ENCODE measurements at places on chromosomes 4 and X.
A peak's percentile ranks its signal among the peaks of the same experiment; 100 is the strongest.

GRCh38 chrX:119181491-119181890 is 53.9 kb upstream of the KIAA1210 start:
- DNase-seq = no peak

DNA sequence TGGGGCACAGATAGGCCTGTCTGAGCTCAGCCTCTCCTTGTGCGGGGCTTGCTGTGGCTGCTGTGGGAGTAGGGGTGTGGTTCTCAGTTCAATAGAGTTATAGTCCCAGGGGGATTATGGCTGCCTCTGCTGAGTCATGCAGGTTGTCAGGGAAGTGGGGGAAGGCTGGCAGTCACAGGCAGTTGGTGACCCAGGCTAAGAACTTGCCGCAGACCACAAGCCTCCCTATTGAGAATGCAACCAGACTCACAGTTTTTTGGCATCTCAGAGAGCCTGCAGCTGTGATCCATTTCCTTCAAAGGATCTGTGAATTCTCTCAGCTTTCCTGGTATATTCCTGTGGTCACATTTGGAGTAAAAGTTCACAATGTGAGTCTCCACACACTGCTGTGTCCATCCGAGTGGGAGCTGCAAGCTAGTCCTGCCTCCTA is 364.9 kb downstream of the ZNF674 start:
- DNase-seq = no peak

DNA sequence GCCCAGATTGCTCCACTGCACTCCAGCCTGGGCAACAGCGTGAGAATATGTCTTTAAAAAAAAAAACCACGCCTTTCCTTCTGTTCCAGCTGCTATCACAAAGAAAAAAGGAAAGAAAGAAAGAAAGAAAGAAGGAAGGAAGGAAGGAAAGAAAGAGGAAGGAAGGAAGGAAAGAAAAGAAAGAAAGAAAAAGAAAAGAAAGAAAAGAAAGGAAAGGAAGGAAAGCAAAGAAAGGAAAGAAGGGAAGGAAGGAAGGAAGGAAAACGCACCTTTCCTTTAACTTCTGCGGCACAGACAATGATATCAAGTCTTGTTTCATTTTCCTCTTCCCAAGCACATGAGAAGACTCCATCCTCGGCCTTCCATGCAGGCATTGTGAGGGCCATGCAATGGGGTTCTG is 107.4 kb upstream of the NOCT start:
- DNase-seq = no peak

GRCh38 chr4:13548059-13548983 is 4.0 kb upstream of the NKX3-2 start:
- no peak for DNase-seq

DNA sequence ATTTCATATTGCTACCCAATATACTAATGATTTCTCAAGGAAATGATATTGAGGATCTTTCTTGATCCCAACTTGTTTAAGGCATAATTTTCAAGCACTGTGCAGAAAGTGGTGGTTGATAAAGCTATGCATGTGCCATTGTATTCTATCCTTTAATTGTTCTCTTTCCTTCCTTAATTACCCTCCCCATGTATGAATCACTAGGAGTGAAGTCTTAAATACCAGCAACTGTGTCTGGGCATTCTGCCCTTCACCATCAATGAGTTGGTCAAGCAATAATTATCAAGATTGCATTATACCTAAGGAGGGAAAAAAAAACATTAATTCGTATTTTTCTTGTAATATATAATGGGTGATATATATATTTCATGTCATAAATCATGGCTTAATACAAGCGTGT is 111.8 kb upstream of the FRMPD4 start:
- DNase-seq = no peak

GRCh38 chr4:68348577-68348976 is 1.3 kb downstream of the YTHDC1 start:
- no peak for DNase-seq

- no peak for DNase-seq
Measured at GRCh38 chrX:136192839-136193414, 45.6 kb downstream of the FHL1 start.

DNA sequence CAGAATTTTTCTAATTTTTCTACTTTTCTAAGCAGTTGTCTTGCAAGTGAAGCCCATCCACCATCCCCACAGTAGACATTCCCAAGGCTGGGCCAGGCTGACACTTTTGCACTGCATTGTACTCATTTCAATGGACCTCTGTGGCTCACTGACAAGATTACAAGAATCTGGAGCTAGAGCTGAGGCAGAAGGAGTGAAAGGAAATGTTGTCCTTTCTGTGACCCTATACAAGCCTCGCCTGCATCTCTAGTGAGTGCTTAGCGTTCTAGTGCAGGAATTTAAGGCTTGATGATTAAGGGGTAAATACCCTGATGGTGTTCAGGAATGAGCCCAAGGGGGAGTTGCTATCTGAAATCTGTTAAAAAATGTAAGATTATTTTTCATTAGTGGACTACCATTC is 6.3 kb downstream of the MAGED1 start:
- no peak for DNase-seq

- DNase-seq = no peak
Measured at GRCh38 chrX:55521687-55522086, 32.0 kb upstream of the USP51 start.

- DNase-seq = no peak
Measured at GRCh38 chr4:51895158-51895557, 52.2 kb downstream of the DCUN1D4 start.

- DNase-seq = no peak
Measured at GRCh38 chr4:121875652-121876051, 5.4 kb upstream of the BBS7 start.

- no peak for DNase-seq
Measured at GRCh38 chrX:39614680-39614998, 483.1 kb downstream of the BCOR start.

- DNase-seq = no peak
Measured at GRCh38 chr4:22921936-22922335, 229.2 kb downstream of the GBA3 start.

- peak; percentile 60 for DNase-seq
Measured at GRCh38 chr4:183504930-183505610, at the start of gene ING2. Gene ING2 (plus strand): TSS chr4:183505058. CDS start chr4:183505196, 138 bp downstream.

DNA sequence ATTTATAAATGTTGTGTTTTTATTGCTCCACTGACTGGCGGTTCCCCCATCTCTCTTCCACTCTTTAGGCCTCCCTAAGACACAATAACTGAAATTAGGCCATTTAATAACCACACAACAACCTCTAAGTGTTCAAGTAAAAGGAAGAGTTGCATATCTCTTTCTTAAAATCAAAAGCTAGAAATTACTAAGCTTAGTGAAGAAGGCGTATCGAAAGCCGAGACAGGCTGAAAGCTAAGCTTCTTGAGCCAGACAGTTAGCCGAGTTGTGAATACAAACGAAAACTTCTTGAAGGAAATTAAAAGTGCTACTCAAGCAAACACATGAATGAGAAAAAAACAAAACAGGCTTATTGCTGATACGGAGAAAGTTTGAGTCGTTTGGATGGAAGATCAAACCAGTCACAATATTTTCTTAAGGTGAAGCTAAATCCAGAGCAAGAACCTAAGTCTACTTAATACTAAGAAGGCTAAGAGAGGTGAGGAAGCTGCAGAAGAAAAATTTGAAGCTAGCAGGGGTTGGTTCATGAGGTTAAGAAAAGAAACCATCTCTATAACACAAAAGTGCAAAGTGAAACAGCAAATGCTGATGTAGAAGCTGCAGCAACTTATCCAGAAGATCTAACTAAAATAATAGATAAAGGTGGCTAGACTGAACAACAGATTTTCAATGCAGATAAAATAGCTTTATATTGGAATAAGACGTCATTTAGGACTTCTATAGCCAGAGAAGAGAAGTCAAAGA is 194.0 kb upstream of the TTC29 start:
- no peak for DNase-seq
